Type B pancreatic cell (in vitro differentiated cells): ENCODE measurements at places on chromosomes 6 and 20.

GRCh38 chr6:93927731-93928130 lies 508.4 kb upstream of the EPHA7 start:
- DNase-seq = no peak

DNA sequence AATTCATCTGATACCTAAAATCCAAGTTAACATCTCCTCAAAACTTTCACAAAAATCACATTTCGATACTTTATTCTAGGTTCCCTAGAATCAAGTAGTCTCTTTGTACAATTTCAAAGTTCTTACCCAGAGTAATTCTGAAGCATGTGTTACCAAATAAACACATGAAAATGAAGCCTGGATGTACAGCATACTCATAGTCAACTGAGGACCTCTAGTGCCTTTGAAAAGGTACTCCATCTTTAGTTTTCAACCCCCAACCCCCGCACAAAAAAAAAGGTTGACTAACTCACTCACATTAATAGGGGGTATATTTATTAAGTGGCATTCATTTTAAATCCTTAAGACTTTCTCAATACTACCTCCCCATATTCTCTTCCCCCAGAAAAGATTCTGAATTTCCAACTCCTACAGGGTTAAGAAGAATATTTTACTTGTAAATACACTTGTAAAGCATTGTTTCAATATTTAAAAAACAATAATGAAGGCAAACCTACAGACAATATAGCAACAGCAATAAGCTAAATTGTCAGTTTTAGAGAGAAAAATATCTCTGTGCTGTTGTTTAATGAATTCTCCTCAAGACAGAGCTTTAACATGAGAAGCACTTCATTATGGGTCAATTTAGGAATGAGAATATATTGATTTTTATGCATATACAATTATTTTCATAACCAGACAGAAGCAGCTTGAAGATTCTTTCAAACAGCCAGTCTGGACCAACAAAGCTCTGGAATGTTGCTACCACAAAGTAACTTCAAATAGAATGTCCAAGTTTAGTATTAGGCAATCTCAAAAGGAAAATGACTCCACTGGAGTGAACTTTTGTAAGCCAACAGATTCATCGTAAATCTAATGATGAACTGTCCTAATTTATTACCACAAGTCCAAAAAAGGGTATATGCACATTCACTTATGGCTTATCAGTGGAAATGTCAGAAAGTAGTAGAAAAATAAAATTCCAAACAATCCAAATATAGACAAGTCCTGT lies 3.3 kb downstream of the PLN start:
- no peak for DNase-seq

- no peak for DNase-seq
These were observed 55.7 kb upstream of the TNFAIP3 start for GRCh38 chr6:137811121-137811915.

- DNase-seq = no peak
These were observed 140.2 kb downstream of the CD164 start for GRCh38 chr6:109242029-109242428.

DNA sequence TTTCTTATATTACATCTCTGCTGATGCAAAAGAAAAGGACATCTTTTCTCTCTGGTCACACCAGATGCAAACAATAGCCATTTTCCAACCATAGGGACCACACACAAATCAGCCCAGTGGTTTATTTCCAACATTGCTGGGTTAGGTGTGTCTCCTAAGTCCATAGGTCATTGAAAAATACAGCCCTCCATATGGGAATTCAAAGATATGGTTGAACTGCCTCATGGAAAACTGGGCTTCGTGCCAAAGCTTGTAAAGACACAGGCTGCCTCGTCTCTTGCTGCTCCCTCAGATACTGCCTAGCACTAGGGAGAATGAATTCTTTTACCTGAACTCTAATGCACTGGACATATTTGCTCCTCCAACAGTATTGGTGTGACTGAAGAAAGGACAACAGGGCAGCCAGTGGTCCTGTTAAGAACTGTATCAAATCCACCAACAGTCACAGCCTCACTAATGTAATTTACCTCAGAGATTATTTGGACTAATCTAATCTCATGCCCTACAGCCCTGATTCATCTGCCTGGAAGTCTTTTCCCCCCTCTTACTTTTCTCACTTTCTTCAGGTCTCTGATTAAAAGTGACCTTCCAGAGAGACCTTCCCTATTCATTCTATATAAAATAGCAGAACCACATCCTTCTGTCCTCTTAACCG lies 48.3 kb upstream of the TBC1D32 start:
- no peak for DNase-seq

DNA sequence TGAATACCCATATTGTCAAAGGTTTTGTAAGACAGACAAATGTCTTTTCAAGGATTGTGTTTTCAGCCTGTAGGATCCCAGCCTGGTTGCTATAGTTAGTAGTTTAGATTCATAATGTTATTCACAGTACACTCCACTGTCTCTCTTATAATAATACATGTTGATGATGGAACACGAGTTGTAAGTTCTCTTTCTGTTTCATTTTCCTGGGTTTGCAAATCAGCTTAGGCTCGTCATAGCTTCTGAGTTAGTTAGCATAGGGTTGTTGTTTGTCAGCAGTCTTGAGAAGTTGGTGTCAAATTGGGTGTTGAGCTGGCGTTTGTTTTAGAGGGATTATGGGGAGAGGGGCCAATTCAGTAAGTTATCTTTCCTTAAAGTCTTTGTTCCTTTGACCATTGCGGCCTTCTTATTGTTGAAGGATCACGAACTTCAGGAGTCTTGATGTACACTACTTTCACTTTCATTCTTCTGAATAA lies 45.8 kb downstream of the QKI start:
- no peak for DNase-seq

DNA sequence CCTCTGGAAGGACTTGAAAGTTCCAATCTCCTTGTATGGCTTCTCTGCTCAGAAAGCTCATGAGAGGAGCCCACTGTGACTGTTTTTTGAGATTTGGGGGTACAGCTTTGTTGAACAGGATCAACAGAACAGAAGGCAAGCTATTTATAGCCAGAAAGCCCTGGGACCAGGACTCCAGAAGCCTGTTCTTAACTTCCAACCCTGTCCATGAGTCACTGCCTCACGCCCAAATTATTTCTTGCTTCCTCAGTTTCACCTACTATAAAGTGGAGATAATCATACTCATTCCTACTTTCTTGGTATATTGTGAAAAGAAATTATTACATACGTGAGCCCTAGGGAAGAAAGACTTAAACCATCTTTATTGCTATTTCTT lies 100.9 kb upstream of the MARCKS start:
- DNase-seq = no peak

DNA sequence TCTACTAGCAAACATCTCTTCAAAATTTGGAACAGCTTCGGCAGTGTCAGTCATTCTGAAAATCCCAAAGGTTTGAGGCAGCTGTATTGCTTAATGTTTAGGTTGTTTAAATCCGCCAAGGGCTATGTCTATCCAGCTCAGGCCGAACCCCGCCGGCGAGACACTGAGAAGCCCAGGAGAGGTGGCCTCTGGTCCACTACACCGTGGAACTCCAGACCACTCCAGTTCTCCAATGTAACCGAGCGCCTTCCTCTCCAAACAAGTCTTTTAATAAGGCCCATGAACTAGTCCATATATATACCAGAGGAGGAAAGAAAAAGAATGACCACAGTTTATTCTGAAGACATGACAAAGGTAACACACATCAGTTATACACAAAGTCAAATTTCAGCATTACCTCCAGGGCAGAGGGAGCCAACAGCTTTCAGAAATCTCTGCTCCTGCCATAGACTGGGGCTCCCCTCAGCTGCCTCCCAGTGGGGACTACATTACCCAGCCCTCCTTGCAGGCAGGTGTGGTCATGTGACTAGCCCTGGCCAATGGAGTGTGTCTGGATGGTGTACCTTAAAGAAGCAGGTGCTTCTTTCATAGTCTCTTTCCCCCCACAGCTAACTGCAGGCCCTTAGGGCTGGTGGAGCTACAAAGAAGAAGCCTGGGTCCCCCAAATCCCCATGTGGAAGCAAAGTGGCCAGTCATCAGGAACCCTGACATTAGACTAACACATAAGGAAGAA lies at the start of gene RAMACL:
RAMACL (minus strand) TSS at position 255 of the 733 bp plus-strand sequence; CDS start at position 54, 201 bp downstream.
- no peak for DNase-seq

GRCh38 chr6:157061770-157062594 lies 261.3 kb downstream of the TMEM242 start:
- no peak for DNase-seq

GRCh38 chr6:44525761-44526351 lies 138.3 kb downstream of the CDC5L start:
- peak; percentile 31 for DNase-seq

DNA sequence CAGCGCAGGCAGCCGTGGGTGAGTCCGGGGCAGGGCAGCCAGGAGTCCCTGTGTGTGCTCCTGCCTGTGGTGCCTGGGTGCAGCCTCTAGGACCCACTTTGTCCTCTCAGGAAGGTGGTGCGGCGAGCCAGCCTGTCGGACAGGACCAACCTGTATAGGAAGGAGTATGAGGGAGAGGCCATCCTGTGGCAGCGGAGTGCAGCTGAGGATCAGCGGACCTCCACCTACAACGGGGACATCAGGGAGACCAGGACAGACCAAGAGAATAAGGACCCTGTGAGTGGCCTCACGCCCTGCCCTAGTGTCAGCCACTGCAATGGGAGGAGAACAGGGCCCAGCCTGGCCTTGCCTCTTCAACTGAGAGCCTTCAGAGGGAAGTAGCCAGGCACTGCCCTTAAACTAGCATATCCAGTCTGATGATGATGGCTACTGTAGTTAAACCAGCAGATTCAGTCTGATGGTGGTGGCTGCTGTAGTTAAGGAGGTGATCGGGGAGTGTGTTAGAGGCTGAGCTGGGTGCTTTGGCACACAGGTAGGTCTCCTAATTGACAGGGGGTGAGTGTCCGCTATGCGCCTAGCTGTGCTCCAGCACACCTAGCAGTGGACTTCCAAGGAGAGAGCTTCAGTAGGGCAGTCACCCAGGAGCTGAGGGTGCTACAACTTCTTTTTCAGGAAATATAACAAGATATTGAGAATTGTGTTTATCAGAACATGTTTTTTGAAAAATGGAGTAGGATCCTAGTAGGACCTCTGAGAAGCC lies 18.1 kb upstream of the FAM83D start:
- DNase-seq = no peak

DNA sequence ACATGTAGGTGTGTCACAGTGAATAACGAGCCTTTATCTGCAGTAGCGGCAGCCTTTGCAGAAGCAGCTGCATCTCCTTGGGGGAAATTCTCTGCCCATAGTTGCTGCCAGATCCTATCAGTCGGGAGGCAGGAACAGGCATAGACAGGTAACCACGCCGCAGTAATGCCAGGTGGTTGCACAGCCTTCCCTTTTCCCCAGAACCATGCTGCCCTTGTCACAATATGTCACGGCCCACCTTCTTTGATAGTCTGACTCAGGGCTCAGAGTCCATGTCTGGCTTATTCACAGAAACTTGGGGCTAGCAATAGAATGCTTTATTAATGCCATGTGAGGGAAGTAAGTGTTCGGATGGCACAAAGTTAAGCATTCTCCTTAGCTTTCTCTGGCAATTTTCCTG lies 76.6 kb downstream of the F13A1 start:
- no peak for DNase-seq

DNA sequence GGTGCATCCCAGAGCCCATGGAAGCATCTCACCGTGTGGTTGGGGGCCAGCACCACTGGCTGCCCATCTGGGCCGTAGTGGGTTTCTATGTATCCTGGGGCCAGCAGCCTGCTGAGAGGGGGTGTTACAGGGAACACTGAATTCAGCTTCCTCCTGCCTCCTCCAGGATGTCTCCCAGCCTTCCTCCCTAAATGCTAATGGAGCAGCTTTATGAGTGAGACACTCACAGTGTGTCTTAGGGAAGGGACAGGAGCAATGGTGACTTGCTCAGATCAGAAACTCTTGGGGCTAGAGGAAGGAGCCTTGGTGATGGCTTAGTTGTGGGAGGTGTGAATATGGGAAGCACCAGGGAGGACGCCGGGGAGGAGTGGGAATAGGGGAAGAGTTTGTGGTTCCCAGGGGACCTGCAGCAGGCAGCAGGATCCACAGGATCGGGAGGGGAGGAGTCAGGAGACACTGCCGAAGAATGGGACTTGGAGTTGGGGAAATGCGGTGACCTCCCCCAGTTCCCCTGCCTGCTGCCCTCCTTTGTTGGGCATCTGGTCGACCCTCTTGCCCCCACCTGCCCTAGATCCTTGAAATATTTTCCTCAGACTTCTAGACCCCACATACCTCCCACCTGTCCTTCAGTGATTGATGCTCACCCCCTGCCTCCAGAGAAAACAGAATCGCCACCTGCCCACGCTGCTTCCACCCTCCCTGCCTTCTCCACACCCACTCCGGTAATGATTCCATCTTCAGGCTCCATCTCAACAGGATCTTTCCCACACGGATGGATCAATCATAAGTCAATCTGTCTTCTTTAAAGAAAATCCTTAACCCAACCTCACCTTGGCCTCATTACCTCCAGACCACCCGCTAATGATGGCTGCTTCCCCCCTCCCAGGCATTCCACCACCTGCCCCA lies 6.6 kb downstream of the ADAM33 start:
- no peak for DNase-seq

- no peak for DNase-seq
These were observed 22.8 kb downstream of the CST5 start for GRCh38 chr20:23856736-23857135.

DNA sequence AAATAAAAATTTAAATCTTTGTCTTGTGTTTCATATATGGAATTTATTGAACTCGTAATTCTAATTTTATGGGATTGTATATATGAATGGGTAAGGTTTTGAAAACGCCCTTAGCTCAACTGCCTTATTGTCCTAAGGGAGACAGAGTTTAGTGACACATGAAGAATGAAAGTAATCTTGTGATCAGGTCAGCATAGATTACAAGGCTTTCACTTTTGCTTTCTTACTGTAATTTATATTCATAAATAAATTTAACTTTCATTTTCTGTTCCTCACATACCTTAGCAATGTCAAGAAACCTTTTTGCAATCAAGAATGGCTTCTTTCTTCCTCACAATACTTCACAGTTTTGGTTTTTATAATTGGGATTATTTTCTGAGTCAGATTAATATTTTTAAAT lies 14.4 kb downstream of the KPNA5 start:
- no peak for DNase-seq
